ENCODE measurements at places on chromosomes 6 and 20. TPM values are rescaled to one million over a fixed set of nuclear protein-coding genes. Genes with fewer than 3 reads are reported as not detected.

DNA sequence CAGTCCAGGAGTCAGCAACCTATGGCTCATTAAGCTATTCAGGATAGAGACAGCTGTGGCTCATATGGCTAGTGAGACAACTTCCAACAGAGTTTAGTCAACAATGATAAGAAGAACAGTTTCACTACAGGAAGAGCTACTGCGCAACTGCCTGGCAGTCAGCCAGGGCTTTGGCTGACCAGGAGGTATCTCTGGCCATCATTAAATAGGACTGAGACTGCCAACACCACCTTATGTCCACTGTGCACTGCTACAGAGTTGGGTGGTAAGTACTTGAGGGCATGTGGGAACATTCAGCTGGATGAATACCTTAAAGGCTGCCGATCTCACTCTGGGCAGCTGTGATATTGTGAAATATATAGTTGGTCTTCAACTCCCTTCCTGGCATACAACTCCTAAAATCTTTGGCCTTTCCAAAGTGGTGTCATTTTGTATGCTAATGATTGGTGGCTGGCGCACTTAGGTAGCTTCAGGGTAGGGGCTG, 52.2 kb upstream of the FAM83C start:
- DNase-seq, result no peak

DNA sequence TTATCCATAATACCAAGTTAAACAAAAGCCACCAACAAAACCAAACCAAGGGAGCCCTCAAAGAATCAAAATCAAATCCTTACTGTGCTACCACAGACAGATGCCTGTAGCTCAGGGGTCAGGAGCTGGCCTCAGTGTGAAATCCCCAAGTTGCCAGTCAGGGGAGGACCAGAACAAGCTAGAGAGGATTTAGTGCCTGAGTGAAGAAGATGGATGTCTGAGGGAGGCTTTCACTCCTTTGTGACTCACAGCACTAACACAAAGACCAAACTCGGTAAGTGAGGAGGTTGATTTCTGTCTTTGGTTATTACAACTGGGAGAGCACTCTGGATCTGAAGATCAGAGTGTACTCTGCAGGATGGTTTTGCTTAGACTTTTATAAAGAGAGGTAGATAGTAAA, 189.9 kb upstream of the ZNF184 start:
- peak; percentile 29 for DNase-seq

DNA sequence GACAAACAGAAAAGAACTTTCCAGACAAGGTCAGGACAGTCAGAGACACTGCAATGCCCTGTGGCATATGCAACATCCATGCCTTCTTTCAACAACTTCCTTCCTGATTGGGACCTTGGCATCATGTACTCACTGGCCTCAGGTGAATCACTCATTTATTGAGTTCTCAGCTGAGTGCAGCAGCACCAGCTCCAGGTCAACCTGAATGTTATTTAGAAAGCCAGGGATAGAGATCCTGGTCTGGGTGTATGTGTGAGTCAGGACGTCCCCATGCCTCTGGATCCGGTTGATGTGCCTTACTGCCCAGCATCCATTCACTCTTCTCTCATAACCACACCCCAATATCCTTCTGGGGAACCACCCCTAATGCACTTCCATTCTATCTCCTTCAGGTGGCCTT, 54.4 kb downstream of the SNRNP48 start:
- peak; percentile 16 for DNase-seq

DNA sequence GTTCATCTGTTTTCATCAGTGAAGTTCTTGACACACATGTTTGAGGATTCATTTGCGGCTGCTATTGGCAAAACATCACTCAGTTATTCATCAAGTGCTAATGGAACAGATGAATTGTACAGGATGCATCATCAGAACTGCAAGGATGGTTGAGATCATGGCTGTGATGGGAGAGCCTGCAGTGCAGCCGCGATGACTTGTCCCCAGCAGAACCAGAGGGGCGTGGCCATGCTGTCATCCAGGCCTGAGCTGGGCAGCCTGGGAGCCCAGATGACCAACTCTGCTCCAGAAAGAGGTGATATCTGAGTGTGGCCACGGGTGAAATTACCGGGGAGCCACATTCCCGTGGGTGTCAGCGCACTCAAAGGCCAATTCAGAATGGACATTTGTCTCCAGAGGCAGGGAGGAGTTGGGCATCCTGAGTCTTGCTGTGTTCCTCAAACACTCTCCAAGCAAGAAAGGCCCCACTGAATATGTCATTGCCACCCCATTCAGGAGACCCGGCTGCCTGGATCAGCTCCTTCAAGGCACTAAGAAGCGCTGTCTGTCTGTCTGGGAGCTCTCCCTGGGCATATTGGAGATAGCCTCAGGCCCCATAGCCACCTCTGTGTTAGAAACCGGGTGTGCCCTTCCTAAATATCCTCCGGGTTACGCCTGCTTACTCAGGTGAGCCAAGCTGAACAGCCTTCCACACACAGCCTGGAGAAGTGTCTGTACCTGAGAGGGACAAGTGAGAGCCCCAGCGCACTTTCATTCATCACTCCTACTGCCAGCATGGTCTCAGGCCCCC, 66.7 kb downstream of the SYNDIG1 start:
- no peak for DNase-seq

- DNase-seq, result no peak
Observed at GRCh38 chr20:37257988-37258387, 3.6 kb downstream of the GHRH start.

GRCh38 chr6:137808836-137809315, 58.2 kb upstream of the TNFAIP3 start:
- DNase-seq, result no peak

GRCh38 chr6:45535933-45536332, 158.2 kb upstream of the SUPT3H start:
- DNase-seq, result no peak

- DNase-seq, result no peak
Observed at GRCh38 chr6:33888664-33889200, 84.9 kb upstream of the MLN start.

- DNase-seq, result no peak
Observed at GRCh38 chr6:686497-686896, 6.4 kb downstream of the EXOC2 start.

DNA sequence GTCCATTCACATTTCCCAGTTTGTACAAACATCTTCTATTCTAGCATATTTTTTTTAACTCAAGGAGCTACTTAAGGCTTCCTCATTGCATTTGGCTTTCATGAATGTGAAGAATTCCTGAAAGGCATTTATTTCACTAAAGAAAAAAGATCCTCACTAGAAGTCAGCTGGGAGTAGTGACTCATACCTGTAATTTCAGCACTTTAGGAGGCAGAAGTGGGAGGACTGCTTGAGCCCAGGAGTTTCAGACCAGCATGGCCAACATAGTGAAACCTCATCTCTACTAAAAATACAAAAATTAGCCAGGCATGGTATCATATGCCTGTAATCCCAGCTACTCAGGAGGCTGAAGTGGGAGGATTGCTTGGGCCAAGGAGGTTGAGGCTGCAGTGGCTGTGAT, 30.9 kb upstream of the XRN2 start:
- DNase-seq, result no peak

DNA sequence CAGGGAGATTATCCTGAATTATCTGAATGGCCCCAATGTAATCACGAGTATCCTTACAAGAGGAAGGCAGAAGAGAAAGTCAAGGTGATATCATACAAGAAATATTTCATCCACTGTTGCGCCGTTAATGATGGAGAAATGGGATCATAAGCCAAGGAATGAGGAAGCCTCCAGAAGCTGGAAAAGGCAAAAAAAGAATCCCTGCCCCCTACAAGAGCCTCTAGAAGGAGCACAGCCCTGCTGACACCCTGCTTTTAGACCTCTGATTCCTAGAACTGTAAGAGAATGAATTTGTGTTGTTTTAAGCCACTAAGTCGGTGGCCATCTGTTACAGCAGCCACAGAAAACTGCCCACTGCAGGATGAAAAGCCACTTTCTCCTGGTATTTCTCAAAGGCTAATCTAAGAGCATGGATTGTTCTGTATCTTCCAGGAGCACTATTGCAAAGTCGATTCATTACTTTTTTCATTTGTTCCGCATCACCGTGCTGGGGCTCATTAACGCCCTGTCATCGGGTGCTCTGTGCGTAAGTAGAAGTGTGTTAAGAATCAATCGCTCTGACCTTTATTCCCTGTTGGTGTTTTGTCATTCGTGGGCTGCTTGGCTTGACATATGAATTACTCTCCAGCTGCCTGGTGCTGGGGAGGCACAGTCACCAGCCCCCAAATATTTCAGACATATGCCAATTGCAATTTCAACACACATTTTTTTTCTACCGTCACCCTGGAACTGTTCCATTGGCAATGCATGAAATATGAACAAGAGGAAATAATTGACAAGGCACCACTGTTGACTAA, 117.0 kb downstream of the PCSK2 start:
- no peak for DNase-seq

DNA sequence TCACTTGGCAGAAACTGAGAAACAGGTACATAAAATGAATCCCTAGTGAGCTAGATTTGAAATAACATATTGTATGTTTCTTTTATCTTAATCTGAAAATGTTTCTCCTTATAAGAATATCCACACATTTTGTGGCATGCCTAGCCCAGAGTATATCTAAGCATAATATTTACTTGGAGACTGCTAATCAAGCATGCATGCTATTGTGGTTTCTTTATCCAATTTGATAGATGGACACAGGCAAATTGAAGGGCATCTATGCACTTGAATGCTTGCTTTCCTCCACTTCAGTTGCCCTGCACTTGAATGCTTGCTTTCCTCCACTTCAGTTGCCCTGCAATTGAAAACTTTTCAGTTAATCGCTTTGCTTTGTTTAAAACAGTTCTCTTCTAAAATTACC, 729.8 kb downstream of the TBC1D32 start:
- no peak for DNase-seq

GRCh38 chr6:153790048-153790447, 249.0 kb upstream of the OPRM1 start:
- peak; percentile 43 for DNase-seq

DNA sequence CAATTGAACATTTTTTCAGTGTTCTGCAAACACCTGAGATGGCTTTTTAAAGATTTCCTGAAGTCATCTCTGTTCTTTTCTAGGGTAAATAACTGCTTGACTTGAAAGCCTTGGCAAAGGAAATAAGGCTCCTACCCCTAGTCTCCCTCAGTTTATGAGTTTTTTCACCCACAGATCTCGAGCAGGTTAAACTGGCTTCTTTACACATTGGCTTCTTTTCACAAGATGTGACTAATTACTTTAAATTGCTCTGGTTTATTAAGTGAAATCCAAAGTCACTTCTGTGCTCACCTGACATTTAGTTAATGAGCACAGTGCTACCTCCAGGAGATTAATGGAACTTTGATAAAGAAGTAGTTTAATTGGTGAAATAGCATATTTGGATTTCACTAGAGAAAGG, 33.2 kb downstream of the SOX4 start:
- DNase-seq, result no peak

DNA sequence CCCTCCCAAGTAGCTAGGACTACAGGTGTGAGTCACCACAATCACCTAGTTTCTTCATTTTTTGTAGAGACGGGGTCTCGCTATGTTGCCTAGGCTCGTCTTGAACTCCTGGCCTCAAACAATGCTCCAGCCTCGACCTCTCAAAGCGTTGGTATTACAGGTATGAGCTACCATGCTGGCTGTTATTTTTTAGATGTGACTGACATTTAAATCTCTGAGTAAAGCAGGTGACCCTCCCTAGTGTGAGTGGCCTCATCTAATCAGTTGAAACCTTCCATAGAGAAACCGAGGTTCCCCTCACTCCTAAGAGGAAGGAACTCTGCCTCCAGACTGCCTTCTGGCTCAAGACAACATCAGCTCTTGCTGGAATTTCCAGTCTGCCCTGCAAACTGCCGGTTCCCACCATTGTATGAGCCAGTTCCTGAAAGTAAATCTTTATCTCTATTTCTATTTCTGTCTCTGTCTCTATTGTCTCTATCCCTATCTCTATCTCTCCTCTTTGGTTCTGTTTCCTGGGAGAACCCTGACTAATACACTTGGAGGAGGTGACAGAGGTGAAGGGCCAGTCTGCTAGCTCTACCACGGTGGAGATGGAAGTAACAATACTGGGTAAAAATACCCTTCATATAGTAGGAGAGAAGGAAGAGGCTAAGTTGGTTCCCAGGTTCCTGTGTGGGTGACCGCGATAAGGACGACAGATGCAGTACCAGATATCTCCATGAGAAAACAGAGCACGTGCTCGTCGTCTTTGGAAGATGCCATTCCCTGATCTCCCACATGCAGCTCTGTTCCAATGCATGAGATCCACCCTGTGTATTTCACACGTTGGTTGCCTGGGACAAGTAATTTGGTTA, 81.0 kb downstream of the MYB start:
- no peak for DNase-seq

DNA sequence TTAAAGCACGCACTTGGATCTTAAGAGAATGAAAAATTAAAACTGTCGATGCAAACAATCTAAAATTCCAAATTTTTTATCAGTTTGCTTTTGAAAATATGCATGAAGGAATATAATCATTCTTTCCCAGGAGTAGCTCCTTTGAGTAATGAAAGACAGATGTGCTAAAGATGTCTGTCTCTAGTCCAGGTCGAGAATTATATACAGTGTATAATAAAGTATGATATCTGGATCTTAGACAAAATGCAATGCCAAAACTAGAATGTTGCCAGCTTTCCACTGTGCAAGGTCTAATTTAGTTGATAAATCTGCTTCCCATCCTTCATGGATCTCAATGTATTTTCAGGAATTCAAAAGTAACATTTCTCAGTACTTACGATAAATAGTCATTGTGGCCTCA, 65.1 kb upstream of the ADGRG6 start:
- DNase-seq, result no peak

GRCh38 chr6:106995640-106996039, 21.1 kb upstream of the CD24 start:
- DNase-seq, result no peak

GRCh38 chr20:61949363-61949713, 116.3 kb downstream of the TAF4 start:
- DNase-seq, result no peak

GRCh38 chr20:38001173-38001875, 31.9 kb downstream of the TTI1 start:
- DNase-seq, result no peak

DNA sequence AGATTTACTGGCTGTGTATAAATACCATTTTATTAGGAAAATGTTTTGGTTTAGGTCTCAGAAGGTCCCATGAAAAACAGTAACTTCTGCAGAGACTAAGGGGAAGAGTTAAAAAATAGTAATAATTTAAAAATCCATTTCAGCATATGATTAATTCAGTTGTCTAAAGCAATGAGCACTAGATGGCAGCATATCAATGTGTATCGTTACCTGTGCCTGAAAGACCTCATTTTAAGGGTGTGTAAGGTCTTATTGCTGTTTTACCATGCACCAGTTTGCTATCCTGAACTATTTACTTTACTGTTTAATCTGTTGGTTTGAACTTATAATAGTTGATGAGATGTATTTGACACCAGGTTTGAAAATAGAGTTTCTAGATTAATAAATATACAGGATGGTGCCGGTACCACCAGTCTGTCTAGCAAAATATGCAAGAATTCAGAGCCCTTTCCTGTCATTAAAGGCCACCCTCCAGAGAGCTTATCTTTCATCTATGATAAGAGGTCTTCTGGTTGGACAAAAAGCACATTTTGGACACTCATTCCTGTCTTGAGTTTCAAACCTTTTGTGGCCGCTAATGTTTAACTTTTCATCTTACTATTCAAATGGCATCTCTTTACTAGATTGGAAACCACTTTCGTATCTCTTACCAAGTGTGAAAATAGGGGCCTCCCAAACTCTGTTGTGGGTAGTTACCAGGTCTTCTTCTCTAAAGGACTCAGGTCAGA, 8.9 kb upstream of the AHI1 start:
- DNase-seq, result peak; percentile 21

Gene ZSCAN23
- polyA plus RNA-seq, result not detected

Gene GABRR1
- not detected for polyA plus RNA-seq

Gene NXT1
- 45.5 TPM for polyA plus RNA-seq

Gene IRF4
- 0.03 TPM for polyA plus RNA-seq

Gene WFDC2
- polyA plus RNA-seq, result not detected

Data from A549 (cell line).